ENCODE measurements at places on chromosomes 2 and 18.
A peak's percentile ranks its signal among the peaks of the same experiment; 100 is the strongest.

GRCh38 chr2:37499113-37499512, 154.7 kb downstream of the QPCT start:
- DNase-seq: no peak

DNA sequence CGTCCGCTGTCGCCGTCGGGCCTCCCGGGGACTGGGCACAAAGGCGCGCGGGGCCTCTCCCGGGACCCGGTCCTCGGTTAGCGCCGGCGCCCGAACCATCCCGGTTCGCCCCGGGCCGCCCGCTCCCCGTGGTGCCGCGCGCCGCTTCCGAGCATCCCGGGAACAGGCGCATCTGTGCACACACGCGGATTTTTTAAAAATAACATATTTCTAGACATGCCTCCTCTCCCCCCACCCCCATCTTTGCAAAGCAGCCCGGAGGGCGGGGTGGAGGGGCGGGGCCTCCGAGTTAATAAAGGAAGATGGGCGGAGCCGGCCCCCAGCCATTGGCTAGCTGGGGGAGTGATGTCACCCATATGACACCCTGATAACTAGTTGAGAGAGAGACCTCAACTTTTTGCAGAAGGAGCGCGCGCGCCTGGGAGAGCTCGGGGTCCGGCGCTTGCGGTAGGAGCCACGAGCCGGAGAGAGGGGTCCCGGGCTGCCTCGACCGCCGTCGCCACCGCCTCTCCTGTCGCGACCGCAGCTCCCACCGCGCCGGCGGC, at the start of gene SOX11:
Gene SOX11, plus strand, starts transcription at position 400 of the 545 bp plus-strand sequence. CDS start 338 bp downstream, outside the sequence.
- DNase-seq: peak; percentile 94

GRCh38 chr2:214730800-214731407, 78.6 kb downstream of the BARD1 start:
- DNase-seq: no peak

DNA sequence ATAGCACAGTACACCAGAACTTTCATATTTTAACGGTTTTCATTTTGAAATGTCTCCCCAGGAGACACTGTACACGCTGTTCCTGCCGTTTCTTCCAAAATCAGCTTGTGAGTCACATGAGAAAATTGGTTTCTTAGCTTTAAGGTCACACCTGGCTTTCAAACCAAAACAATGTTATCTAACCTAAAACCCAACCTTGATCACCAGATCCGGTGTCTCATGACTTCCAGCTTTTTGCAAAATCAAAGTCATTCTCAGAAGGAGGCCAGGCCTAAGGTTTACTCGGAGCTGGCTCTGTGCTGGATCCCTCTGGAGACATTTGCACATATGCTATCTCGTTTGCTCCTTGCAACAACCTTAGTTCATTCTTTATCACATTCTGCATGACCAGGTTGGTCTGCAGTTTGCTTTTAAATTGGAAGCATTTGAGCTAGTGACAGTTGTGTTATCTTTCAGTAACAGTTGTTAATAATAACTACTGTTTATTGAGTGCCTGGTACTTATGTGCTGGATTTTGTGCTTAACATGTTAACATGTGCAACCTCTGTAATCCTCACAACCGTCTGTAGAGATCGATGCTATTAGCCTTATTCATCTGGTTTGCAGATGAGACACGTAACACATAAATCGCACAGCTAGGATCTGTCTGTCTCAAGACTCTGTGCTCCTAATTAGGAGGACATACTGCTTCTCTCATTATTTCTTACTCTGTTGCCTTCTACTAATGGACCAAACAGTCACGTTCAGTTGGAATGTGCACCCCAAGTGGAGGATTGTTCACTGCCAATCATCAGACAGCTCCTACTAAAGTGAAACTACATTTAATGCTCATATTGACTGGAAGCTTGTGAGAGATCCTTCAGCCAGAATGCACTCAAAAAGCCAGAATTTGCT, 105.5 kb downstream of the RNF144A start:
- no peak for DNase-seq

DNA sequence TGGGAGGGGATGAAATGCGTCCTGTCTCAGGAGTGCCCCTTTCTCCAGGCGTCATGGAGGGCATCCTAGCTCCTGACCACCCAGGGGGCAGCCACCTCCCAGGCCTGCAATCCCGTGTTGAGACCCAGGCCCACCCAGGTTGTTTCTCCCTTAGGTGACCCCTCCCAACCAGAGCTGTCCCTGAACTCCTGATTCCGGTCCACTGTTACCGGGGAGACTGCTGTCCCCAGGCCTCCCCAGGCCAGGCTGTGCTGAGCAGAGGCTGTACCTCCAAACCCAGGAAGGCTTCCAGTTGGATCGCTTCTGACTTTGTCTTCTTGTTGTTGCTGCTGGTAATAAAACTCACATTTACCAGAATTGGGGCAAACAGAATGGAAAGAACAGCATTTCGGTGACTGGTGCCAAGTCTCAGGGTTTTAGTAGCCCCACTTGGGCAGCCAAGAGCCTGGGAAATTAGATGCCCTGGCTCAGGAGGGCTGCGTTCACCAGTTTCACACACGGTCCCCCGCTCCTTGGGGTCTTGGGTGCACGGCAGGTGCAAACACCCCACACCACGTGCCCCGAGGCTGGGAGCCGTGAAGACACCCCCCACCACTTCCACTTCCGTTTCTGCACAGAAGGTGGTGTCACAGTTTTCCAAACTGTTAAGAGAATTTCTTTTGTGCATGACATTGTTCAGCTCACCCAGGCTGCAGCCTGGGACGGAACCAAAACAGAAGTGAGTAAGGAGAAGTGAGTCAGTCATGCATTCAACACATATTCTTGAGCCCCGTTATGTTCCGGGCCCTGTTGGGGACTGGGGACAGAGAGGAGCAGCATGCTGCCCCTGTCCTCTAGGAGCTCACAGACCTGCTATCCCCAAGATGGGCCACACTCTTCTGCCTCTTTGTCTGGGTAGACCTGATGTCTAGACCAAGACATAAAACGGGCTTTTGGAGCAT, 29.4 kb downstream of the ITM2C start:
- DNase-seq: no peak

- DNase-seq: no peak
These were observed 2.5 kb downstream of the TLK1 start for GRCh38 chr2:171158036-171158789.

- DNase-seq: no peak
These were observed 750.1 kb downstream of the RNF144A start for GRCh38 chr2:7667260-7667757.

- DNase-seq: peak; percentile 24
These were observed 40.3 kb upstream of the HNRNPA3 start for GRCh38 chr2:177172034-177172880.
